Suprapubic skin (tissue), 4 donors: ENCODE measurements at places on chromosomes 7 and 10.

GRCh38 chr10:32160864-32161263 is 104.6 kb upstream of the KIF5B start:
- DNase-seq = no peak

- no peak for DNase-seq
These were observed 1.2 kb upstream of the MAP3K8 start for GRCh38 chr10:30432622-30433305.

- no peak for DNase-seq
These were observed 1.6 kb downstream of the AVPI1 start for GRCh38 chr10:97685395-97685958.

- no peak for DNase-seq
These were observed 5.9 kb downstream of the HECW1 start for GRCh38 chr7:43118313-43118712.

DNA sequence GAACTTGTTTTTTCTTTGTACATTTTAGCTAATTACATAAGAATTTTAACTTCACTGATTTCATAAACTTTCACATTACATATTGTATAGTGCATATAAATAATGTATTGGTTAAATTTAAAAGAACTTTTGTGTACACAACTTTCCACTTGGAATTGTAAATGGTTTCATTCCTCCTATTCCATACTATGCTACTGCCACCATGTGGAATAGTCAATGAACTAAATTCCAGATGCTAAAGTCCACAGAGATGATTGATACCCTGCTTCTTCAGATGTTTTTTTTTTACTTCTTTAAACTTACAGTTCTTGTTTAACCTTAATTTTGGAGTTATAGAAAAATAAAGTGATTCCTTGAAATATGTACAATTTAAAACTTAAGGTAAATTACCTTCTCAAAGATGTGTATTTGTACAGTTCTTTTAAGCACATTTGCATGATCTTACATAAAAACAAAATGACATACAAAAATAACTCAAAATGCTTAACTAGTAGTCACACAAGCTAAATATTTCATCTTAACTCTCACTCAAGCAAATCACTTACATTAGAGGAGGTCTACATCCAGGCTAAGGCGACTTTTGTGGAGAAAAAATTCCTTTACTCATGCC is 247.6 kb upstream of the HGF start:
- DNase-seq = no peak

DNA sequence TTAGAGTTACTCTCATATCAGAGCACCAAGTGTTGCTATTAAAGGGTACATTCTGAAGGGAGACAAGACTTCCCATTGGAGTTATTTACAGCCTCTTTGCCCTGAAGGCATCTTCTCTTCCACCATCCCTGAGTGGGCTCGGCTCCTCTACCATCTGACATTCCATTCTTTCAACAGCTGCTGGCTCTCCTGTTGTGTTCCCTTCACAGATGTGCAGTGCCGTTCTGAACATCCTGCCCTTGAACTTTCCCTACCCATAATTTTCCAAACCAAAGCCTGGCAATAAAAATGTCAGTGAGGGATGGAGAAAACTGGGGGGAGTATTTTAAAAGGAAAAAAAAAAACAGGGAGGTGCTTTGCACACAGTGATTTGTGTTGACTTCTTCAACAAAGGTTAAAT is 392.9 kb downstream of the KCNMA1 start:
- DNase-seq = no peak

GRCh38 chr7:139838276-139838675 is 9.2 kb downstream of the TBXAS1 start:
- no peak for DNase-seq

DNA sequence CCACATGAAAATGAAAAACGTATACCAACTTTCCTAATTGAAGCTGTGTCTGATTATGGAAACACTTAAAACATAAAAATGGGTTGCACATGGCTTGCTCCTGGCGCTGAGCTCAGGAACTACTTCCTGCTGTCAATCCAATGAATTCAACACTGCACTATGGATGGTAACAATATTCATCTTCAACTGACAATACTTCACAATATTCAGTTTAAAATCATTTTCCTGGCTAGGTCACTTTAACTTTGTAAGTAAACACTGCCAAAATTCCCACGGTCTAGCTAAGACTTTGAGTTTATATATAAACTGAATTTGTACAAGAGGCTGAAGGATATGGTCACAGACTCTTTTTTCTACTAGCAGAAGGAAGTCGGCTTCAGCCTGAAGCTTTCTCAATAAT is 556.9 kb downstream of the TNS3 start:
- DNase-seq = no peak

- no peak for DNase-seq
These were observed 17.6 kb upstream of the TNPO3 start for GRCh38 chr7:129072479-129073011.

GRCh38 chr10:89431977-89432376 is 17.6 kb downstream of the IFIT5 start:
- DNase-seq = no peak

DNA sequence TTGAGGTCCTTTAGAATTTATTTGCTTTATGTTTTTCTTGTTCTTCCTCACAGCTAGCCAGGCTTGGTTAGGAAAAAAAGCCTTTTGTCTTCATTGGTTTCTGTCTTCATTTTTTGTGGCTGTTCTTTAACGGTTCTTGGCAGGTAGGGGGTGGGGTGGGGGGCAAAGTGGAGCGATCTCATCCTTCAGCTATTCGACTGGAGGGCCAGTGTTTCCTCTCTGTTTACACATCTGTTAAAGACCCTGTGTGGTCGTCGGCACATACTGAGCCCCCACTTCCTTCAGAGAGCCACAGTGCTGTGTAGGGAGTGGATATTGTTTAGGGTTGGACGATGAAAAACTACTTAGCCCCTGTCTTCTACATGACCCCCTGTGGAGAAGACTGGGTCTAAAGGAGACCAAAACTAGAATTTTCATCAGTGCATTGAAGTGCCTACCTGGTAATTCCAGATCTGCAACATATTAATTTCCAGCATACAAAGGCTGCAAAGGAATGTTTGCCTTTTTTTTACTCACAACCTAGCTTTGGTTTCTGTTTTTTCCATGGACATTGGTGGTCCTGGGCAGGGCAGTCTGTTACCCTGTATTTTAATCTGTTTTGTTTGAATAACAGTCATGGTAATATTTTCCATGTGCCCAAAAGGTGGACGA is 29.0 kb downstream of the PRPF18 start:
- DNase-seq = no peak
